H54 (cell line): ENCODE measurements at places on chromosomes 1 and 21.

DNA sequence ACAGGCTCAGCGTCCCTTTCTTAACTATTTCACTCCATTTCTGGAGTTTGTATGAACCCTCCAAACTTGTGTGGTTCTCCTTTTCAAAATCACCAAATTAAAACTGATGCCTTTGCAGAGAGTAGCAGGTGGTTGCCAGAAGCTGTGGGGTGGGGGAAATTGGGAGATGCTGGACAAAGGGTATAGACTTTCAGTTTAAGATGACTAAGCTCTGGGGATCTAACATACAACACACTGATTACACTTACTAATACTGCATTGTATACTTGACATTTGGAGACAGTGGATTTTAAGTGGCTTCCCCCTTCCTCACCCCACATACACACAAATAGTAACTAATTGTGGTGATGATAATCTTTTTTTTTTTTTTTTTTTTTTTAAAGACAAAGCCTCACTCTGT lies 11.1 kb upstream of the SCYL3 start:
- DNase-seq: no peak

DNA sequence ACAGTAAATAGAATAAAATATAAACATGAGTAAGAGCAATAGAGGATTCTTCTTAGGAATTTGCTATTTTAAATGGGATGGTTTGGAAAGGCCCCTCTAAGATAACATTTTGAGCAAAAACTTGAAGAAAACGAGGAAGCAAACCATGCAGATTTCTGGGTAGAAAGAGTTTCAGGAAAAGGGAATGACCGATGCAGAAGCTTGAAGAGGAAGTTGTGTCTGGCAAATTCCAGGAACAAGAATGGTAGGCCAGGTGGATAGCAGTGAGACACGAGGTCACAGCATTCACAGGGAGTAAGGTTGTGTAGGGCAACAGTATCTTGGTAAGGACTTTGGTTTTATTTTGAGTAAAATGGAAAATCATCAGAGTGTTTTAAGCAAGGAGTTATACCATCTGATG lies 108.9 kb downstream of the PEX14 start:
- DNase-seq: no peak

DNA sequence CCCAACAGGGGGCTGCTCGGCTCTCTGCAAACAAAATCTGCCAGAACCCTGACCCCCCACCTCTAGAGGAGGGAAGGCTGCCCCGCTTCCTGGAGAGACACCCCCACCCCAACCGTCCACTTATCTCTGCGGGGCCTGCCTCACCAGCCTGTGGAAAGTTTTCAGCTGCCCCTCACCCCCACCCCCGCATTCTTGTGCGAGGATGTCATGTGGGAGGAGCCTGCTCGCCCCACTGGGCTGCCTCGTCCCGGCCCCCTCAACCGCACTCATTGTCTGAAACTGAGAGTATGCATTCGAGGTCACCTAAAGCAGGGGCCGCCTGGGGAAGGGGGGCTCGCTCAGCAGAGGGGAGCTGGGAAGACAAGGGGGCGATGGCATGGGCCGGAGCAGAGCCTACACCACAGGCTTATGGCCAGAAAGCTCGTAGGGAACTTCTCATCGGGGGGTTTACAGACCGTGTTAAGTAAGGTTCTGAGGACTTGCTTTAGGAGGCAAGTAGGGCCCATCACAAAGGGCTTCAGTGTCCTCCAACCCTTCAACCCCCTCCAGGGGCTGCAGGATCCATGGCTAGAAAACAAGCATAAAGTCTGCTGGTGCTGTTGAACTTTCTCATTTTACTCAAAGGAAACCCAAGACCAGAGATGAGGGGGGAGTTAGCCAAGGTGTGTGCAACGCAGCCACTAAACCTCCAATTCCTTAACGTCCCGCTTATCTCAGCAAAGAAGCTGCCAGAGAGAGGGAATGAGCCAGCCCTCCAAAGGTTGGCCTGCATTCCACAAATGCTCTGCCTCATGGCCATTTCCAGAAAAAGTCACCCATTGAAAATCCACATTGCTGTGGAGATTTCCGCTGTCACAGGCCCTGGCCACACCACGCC lies 9.4 kb downstream of the EPHA2 start:
- DNase-seq: peak; percentile 56

- DNase-seq: no peak
Measured at GRCh38 chr1:180155182-180155682, 563 bp downstream of the QSOX1 start.

- peak; percentile 33 for DNase-seq
Measured at GRCh38 chr21:32359719-32360260, 33.0 kb downstream of the URB1 start.

- DNase-seq: no peak
Measured at GRCh38 chr1:39266792-39267191, 62.3 kb downstream of the MACF1 start.

- no peak for DNase-seq
Measured at GRCh38 chr1:111015222-111015621, 51.5 kb upstream of the LRIF1 start.

DNA sequence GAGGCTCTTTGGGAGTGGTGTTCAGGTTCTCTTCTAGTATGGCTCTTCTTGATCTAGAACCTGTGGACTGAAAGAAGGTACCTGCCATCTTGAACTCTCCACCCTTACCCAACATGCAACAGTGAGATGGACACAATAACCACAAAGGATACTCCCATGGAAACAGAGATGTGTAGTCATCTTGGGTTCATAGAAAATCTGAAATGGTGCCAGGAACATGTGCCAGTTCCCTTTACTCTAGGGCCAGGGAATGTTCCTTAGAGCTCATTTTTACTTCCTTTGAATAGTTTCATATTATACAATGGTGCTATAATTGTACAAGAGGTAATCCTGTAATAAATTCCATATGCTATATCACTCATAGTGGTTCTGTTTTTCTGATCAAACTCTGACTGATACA lies 13.2 kb upstream of the SCYL3 start:
- no peak for DNase-seq

DNA sequence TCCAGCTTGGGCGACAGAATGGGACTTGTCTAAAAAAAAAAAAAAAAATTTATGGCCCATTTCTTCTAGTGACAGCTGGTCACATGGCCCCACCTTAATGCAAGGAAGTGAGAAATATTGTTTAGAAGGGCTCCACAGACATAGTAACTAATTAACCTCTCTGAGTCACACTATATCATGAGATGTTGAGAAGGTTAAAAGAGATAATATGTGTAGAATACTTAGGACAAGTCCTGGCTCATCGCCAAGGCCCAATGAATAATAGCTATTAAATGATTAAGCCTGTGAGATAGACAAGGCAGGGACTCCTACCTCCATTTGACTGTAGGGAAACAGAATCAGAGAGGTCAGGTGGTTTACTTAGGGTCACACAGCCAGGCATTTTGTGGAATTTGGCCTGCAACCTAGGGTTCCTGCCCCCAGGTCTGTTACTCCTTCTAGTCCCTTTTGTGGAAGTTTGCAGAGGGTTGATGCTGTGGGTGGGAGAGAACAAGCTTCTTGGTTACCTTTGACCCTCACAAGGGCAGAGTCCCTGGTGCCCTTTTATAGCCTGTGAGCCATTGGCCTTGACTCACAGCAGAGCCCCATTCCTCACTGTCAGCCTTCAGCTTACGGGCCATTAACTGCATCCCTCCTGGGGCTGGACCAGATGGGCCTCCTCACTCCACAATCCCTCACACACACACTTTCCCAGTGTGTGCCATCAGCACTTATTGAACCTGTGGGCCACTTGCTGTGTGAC lies 48.5 kb downstream of the OPRD1 start:
- peak; percentile 30 for DNase-seq

GRCh38 chr1:64584479-64584878 lies 114.5 kb downstream of the CACHD1 start:
- no peak for DNase-seq

DNA sequence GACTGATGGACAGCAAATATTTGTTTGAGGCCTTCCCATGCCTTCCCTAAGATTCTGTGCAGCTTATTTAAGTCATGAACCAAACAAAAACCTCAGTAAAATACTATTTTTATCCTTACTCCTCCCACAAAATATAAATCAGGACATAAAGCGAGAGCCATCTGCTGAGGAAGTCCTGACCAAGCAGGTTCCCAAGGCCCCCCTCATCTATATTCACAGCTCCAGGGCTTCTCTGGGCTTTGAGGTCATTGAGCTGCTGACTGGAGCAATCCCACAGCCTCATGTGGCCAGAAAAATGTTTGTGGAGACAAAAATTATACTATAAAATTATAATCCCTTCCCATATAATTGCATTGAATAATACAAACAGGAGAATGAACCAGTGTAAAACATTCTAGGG lies 846.2 kb downstream of the ADGRL2 start:
- no peak for DNase-seq

DNA sequence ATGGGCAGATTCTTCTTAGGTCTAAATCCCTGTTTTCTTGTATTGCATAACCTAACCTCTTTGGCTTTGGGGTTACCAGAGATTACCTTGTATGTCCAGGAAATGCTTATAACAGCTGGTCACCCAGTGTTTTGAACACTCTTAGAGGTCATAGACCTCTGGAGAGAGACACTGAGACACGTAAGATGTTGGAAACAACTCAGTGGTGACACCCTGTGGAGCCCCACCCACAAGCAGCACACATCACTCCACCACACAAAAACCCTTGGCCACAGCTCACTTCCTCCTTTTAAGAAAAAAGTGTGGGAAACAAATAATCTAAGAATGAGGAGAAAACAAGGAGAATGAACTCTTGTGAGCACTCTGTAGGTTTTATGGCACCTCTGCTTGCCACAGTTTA lies 26.3 kb upstream of the CYP4B1 start:
- no peak for DNase-seq

DNA sequence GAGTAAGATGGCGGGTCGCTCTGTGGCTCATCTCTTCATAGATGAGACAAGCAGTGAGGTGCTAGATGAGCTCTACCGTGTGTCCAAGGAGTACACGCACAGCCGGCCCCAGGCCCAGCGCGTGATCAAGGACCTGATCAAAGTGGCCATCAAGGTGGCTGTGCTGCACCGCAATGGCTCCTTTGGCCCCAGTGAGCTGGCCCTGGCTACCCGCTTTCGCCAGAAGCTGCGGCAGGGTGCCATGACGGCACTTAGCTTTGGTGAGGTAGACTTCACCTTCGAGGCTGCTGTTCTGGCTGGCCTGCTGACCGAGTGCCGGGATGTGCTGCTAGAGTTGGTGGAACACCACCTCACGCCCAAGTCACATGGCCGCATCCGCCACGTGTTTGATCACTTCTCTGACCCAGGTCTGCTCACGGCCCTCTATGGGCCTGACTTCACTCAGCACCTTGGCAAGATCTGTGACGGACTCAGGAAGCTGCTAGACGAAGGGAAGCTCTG lies 2.4 kb downstream of the TNFAIP8L2 start:
- DNase-seq: no peak

GRCh38 chr1:114745291-114745690 lies 12.5 kb downstream of the CSDE1 start:
- DNase-seq: no peak

- no peak for DNase-seq
Measured at GRCh38 chr1:30778154-30778978, 20.8 kb upstream of the LAPTM5 start.

DNA sequence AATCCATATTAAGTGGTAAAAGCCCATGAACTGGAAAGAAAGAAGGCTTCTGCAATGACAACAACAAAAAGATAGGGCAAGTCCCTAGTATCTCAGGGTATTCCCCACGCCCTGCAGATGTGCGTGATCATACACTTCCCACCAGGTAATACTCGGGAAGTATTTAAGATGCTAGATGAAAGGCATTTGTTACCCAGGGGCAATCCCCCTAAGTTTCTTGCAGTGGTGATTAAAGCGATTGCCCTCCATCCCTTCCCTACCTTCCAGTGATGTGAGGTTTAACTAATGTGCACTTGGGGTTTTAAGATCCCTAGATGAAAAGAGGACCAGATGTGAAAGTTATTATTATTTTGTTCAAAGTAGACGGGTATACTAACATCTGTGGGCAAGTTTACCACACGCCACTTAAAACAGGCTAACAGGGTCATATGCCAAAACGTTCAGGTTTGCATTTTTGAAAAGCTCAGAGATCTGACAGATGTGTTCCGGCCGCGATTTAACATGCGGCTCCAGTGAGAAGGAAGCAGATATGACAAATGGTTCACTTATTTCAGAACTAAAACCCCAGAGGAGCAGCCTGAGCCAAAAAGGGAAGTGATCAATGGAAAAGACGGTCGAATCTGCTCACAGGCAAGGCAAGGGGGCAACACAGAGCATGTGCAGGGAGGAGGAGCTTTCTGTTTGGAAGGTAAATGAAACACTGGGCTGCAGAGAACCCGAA lies 17.4 kb downstream of the TIAM1 start:
- no peak for DNase-seq

GRCh38 chr1:42748461-42749410 lies 8.7 kb upstream of the CLDN19 start:
- no peak for DNase-seq

- no peak for DNase-seq
Measured at GRCh38 chr1:177926201-177926600, 43.7 kb downstream of the SEC16B start.

DNA sequence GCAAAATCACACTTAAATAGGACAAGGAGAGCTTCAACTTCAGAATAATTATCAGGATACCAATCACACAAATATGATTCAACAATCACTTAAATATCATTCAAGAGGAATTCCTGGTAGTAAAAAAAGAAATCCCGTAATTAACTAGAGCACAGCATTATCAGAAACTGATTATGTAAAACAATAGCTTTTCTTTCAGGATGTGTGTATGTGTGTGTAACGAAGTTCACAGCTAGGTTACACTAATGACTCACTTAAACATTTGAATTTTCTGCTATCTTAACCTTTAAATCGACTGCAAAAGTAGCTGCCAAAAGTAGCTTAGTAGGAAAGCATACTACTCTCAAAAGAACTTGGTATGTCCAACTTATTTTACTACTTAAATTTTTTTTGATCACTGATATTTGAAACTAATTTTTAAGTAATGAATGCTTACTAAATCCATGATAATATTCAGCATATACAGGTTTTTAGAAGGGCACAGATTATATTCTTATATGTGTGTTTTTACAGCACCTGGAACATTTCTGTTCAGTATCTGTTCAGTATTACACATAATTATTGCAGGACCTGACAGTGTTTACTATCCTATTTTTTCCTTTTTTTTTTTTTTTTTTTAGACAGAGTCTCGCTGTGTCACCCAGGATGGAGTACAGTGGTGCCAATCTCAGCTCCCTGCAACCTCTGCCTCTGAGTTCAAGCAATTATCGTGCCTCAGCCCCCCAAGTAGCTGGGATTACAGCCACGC lies 4.2 kb downstream of the RERE start:
- no peak for DNase-seq

DNA sequence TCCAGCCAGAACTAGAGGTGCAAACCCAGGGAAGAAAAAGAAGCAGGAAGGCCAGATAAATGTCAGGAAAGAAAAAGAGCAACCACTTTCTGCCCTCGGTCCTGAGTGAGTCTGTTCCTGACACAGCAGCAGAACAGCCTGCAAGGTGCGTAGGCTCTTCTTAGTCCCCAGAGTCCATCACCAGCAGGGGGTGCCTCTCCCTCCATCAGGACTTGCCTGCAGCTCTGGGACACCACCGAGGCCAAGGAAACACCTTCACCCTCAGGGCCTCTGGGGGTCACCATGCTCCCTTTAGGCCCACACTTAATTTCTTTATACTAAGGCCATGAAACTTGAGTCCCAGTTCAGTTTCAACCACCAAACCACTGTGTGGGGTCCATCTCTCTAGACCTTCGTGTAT lies 43.7 kb upstream of the NFASC start:
- DNase-seq: no peak
